Left lung (tissue), 14 donors: ENCODE measurements at places on chromosomes 12 and 14. TPM values are rescaled to one million over a fixed set of nuclear protein-coding genes. Genes with fewer than 3 reads are reported as not detected.

The CDKL1 gene
- 19.3 TPM for total RNA-seq

The TGFB3 gene
- 34.5 TPM for total RNA-seq

The FRMD6 gene
- total RNA-seq, result 21.2 TPM

The IQSEC3 gene
- 0.64 TPM for total RNA-seq

The CCDC197 gene
- total RNA-seq, result not detected

The SERPINA10 gene
- total RNA-seq, result not detected

The SLC5A8 gene
- total RNA-seq, result 1.0 TPM

The FBRSL1 gene
- total RNA-seq, result 49.4 TPM

The UNC79 gene
- 0.13 TPM for total RNA-seq

The GLIPR1L1 gene
- not detected for total RNA-seq

The RIPK3 gene
- total RNA-seq, result 16.1 TPM

The GALNT6 gene
- total RNA-seq, result 21.8 TPM

The KRT75 gene
- not detected for total RNA-seq

The SIX6 gene
- not detected for total RNA-seq
